Fibroblast of skin of left quadriceps (primary cell): ENCODE measurements at places on chromosomes 5 and 9.
A peak's percentile ranks its signal among the peaks of the same experiment; 100 is the strongest.

GRCh38 chr5:23930985-23931384 lies 423.6 kb downstream of the PRDM9 start:
- no peak for DNase-seq

DNA sequence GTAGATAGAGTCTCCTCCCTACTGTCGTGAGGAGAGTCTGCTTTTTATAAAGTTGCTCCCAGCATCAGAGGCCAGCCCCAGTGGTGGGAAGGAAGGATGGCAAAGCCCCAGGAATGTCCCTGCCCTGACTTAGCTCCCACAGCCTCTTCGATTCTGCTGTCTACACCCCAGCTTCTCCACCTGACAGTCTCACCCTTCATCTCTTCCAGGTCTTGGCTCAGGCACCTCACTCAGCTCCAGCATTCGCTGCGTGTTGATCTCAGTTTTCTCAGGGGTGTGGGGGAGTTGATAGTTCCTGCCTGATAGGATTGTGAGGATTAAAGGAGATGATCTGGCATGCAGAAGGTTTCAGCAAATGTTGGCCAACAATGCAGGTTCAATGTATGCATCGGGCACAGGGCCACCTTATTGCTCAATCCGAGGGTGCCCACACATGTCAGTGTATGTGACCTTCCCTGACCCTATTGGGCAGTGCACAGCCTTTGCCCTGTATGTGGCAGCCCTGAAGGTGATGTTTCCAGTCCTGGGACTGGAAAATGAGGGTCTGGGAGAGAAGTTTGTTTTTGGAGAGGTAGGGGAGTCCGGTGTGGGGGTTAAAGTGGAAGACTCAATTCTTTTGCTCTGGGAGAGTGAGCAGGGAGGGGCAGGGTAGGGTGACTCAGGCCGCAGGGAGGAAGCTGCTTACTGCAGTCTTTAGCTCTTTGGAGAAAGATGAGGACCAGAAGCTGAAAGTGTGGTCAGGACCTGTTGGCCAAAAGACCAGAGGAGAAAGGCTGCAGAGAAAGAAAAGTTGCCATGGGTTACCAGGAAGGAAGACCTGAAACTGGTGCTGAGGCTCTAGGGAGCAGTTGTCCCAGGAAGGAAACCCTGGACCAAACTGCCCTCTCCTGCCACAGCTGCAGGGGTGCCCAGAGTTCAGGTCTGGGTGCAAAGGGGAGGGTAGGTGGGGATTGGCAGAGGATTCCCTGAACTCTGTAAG lies 153.2 kb downstream of the MACROH2A1 start:
- DNase-seq, result no peak

DNA sequence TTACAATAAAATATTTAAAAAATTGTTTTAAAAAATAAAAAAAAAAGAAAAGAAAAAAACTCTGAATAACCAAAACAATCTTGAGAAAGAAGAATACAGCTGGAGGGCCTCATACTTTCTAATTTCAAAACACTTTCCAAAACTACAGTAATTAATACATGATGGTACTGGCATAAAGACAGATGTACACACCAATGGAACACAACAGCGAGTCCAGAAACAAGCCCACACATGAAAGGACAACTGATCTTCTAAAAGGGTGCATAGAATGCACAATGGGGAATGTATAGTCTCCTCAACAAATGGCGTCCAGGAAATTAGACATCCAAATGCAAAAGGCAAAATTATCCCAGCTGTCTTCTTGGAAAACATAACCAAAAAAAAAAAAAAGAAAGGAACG lies 99.6 kb downstream of the LURAP1L start:
- no peak for DNase-seq

- DNase-seq, result no peak
Measured at GRCh38 chr5:143222287-143223231, 180.9 kb downstream of the NR3C1 start.

DNA sequence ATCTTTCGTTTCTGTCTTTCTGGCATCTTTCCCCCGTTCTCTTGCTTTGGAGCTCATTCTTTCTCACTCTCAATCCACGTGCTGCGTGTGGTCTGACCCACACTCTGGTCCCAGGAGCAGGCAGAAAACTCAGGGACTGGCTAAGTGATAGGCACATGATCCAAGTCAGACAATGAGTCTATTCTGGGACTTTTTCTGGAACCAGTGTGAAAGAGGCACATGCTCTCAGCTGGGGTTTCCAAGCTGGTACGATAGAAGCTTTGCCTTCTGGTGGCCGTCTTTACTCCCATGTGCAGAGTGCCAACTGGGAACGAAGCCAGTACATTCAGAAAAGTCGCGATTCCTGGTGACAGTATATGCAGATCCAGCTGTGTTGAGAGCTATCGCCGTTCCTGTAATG lies 94.4 kb downstream of the PDZD2 start:
- no peak for DNase-seq

- no peak for DNase-seq
Measured at GRCh38 chr9:130780415-130780814, 54.6 kb upstream of the ABL1 start.

GRCh38 chr5:17713301-17713700 lies 79.0 kb downstream of the TAF11L14 start:
- DNase-seq, result no peak

GRCh38 chr5:125961150-125961549 lies 462.1 kb upstream of the GRAMD2B start:
- no peak for DNase-seq

- DNase-seq, result no peak
Measured at GRCh38 chr5:172281346-172281745, 2.2 kb downstream of the UBTD2 start.

DNA sequence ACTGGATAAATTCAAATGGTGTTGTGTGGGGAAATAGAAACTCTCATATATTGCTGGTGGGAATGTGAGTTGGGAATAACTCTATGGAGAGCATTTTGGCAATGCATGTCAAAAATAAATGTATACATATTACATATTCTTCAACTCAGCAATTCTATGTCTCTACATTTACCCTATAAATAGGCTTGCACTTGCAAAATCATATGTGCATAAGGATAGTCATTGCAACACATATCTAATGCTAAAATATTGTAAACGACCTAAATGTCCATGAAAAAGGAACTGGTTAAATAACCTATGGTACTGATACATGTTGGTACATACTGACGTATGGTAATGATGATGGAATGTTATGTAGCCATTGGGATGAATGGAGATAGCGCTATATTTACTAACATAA lies 94.5 kb upstream of the CHD1 start:
- no peak for DNase-seq

DNA sequence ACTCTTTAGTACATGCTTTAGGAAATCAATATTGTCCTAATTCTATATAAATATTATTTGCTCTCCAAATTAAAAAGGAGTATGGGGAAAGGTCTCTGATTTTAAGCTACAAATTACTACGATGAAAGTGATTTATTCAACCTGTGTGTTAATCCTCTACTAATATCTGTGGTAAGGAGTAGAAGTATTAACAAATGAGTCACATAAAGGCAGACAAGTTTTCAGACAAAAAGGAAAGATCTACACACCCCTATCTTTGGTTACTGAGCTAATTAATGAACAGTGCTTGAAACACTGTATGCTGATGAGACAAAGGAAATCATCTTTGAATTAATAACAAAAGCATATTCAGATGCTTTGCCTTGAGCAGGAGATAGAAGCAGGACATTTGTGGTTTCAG lies 15.9 kb downstream of the LOX start:
- no peak for DNase-seq

GRCh38 chr9:3181049-3181953 lies 337.4 kb upstream of the PUM3 start:
- DNase-seq, result peak; percentile 15

GRCh38 chr5:96909003-96909402 lies 26.9 kb upstream of the LNPEP start:
- DNase-seq, result no peak

DNA sequence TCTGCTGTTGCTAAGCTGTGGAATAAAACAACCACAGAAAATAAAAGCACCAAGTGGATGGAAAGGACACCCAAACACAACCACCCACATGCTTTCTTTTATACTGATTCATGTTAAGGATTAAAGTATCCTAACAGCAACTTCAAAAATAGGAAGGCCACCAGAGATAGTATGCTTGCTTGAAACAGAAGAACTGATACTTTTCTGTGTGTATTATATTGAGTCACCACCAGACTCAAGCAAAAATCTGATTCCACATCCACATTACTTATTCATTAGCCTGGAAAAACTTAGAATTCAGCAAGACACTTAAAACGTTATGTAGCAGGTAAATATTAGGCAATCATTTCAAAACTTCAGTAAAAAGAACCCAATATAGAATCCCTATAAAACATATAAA lies 52.3 kb downstream of the ZDHHC21 start:
- no peak for DNase-seq

- DNase-seq, result no peak
Measured at GRCh38 chr9:131585375-131585774, 40.1 kb downstream of the PRRT1B start.
